ENCODE measurements at places on chromosomes 5 and 9.

- peak; percentile 73 for DNase-seq
These were observed 1.1 kb upstream of the BNC2 start for GRCh38 chr9:16871336-16872151.

DNA sequence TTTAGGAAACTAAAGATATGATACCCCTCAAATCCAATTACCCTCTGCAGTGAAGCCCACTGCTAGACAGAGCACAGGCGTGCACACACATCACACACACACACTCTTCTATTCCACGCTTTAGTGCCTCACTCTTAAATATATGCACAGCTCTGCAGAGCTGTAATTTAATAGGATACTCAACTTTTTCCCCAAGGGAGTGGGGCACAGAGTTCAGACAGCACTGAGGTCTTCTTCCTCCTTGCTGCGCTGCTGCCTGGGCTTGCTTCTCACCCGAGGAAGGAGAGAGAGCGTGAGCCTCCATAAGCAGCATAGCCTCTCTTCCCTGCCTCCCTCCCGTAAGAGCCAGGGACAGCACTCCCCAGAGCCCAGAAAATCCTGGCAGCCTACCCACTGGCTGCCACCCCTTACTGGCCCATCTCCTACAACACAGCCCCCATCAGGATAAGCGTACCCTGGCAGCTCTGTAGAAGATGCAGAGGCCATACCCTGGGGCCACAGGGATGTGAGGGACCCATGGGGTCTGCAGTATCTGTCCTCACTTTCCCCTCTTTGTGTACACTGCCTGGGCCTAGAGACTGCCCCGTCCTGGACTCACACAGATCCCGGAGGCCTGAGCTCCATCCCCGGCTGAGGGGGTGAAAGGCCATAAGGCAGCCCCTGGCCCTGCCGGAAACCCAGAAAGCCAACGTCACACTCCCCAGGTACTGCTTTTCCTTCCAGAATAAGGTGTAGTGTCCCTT lies 102.1 kb downstream of the C5orf15 start:
- DNase-seq: no peak

GRCh38 chr5:44233691-44234090 lies 155.5 kb downstream of the FGF10 start:
- no peak for DNase-seq

GRCh38 chr5:156087577-156088110 lies 239.3 kb upstream of the SGCD start:
- DNase-seq: no peak

DNA sequence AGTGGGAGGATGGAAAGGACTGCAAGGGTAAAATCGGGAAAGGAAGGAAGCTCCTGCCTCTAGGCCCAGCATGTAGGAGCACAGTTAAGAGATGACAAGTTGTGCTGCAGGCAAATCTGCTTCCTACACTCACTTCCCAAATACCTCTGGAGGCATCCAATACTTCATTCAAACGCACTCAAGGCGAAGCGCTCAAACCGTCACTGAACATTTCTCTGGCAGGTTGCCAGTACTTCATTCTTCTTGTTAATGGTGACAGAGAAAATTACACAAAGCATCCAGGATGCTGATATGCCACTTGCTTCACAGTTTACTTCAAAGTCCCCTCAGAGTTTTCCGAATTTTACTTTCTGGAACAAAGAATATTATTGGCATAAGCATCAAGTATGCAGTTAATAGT lies 59.8 kb downstream of the NREP start:
- no peak for DNase-seq

DNA sequence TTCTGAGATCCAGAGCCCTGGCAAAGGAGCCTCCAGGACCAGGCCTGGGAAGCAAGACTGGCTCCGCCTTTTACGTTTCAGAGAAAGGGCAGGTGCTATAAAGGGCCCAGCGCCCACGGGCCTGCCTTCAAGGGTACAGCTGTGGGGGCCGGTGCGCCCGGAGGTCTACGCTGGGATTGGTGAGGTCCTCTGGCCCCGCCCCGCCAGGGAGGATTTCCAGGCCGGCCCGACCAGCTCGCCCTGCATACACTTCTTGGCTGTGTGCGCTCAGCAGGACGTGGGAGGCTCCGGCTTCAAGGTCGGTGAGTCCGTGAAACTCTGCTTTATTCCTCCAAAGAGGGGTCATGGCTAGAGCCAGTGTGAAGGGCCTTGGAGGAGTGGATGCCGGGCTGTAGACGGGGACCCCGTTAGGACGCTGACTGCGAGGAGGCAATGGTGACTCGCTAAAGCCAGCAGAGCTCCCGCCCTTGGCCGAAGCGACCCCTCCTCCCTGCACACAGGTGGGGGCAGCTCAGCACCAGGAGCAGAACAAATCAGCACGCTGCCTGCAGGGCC lies at the start of gene CKMT2:
CKMT2 (plus strand) TSS at position 243 of the 555 bp plus-strand sequence. CDS start 17,811 bp downstream, outside the sequence.
- DNase-seq: no peak

DNA sequence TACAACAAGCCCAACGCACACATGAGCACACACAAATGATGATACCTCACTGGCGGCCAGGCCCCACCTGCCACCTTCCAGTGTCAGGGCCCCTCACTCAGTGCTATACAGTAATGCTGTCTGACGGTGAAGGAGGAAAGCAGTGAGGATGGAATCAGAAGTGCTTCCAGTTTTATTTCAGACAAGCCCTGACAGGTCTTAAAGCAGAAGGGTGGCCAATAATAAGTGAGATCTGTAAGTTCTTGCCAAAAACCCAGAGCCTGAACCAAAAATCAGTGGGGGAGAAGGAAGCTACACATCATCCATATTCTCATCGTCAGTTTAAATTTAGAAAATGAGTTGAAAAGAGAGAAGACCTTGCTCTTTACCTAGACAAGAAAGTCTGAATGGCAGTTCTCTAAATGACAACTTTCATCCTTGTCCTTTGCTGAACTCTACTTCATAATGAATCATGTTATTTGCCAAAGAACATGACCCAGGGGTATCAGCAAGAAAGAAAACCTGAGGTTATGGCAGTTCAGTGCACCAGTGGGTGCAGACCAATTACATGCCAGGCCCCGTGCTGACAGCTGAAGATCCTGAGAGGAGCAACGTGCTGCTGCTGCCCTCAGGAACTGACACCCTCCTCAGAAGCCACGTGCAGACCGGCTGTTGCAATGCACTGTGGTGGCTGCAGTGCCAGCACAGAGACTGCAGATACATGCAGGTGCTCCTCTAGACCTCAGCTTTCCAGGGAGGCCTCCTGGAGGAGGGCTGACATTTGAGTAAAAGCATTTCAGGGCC lies 118.7 kb downstream of the DROSHA start:
- peak; percentile 62 for DNase-seq

DNA sequence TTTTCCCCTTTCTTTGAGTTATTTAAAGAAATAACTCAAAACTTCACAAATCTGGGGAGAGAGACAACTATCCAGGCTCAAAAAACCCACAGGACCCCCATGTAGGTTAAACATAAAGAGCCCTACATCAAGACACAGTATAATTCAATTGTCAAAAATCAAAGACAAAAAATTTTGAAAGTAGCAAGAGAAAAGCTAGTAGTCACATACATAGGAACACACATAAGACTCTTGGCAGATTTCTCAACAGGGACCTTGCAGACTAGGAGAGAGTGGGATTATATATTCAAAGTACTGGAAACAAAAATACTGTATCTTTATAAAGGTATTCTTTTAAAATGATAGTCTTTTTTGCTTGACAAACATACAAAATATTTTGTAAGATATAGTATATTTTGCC lies 296.9 kb downstream of the OSTF1 start:
- no peak for DNase-seq

All from myocyte (in vitro differentiated cells).